ENCODE measurements at places on chromosomes 12 and 14. TPM values are rescaled to one million over a fixed set of nuclear protein-coding genes. Genes with fewer than 3 reads are reported as not detected.

DNA sequence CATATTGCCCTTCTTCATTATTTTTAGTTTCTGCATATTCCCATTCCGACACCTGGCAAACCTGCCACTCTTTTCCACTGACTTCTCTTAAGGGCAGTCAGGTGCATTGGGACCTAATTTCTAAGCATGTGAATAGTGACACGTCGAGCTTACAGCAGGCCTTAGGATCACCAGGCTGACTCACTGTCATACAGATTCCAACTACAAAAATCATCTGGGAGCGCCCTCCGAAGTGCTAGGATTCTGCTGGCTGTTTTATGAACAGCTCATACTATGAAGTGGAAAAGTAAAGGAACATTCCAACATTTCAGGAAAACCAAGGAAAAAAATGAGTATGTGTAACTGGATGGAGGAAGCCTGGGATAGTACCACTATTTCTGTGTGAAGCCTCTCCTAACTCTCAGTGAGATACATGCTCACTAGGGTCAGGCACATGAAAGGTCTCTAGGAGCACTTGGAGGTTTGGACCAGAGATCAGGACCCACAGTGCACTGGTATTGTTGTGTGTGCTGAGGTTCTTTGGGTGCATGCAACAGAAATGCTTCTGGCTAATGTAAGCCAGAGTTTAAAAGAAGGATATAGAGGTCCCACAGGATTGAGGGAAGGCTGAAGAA lies 257.4 kb downstream of the ZFP36L1 start:
- no peak for DNase-seq

DNA sequence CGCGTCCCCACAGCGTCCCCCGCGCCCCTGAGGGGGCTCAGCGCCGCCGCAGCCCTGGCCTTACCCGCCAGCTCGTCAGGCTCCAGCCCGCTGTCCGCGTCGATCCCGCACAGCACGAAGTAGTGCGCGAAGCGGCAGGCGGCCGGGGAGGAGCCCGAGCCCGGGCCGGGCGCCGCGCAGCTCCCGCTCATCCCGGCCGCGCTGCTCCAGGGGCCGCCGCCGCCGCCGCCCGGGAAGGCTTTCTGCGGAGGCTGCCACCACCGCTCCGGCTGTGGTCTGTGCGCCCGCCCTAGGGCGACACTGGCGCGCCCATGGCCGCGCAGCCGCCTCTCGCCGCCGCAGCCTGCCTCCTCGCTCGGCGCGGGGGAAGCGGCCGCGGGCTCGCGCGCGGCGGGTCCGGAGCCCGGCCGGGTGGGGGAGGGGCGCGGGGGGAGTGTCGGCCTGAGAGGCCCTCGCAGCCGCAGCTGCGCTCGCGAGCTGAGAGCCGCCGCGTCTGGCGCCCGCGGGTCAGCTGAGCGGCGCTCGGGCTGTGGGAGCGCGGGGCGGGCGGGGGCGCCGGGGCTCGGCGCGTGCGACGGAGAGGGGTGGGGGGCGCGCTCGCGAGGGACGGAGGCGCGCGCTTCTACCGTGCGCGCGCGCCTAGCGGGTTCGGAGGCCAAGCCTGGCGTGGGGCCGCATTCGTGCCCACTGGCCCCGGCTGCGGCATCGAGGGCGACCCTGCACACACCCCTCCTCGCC lies at the start of gene DENND5B:
DENND5B (minus strand) TSS at position 495 of the 738 bp plus-strand sequence; CDS start at position 191, 304 bp downstream.
- peak; percentile 71 for DNase-seq

- no peak for DNase-seq
Observed at GRCh38 chr12:71799106-71799505, 40.5 kb upstream of the TBC1D15 start.

- DNase-seq = peak; percentile 91
Observed at GRCh38 chr12:109775172-109775881, 57.9 kb downstream of the TRPV4 start.

- no peak for DNase-seq
Observed at GRCh38 chr12:124326871-124327270, 32.0 kb downstream of the RFLNA start.

- DNase-seq = no peak
Observed at GRCh38 chr12:50016501-50017475, 8.5 kb downstream of the RACGAP1 start.

GRCh38 chr14:83863042-83863774 lies 1666.7 kb upstream of the FLRT2 start:
- DNase-seq = no peak

ART4 gene
- total RNA-seq = not detected

MEG3 gene
- not detected for total RNA-seq

RNASE4 gene
- total RNA-seq = 0.26 TPM

RILPL1 gene
- 4.6 TPM for total RNA-seq

- no peak for DNase-seq
Observed at GRCh38 chr12:110721570-110721969, 21.1 kb downstream of the PPP1CC start.

DNA sequence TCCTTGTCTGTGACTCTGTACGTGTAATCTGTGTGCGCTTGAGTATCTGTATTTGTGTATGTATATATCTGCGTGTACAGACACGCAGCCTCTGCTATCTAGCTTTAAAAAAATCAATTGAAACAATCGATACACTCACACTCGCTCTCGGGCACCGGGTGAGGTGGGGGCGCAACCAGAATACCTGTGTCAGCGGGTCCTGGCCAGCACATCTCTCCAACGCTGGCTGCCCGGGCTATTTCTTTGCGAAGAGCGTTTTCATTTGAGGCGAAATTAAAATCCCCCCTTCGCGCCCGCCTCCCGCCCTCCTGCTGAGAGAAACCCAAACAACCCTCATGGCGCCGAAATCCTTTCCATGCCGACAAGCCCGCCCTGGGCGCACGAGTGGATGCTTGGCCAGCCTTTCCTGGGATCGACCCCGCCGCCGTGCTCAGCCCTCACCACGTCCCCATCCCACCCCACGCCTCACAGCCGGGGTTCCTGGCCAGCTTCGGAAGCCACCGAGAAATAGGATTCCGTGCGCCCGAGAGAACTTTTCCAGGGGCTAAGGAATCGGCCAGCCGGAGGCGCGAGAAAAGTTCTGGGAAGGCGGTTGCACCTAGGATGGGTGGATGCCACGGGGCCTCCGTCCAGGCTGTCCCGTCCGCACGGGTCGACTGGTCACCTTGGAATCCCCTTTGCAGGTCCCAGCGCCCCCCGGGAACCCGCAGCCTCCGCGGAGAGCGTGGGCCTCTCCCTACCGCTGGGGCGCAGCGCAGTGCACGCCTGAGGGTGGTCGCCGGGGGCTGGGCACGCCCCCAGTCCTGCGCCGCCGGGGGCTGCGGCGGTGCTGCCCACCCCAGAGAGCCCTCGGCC lies 1.0 kb downstream of the ZDHHC22 start:
- DNase-seq = no peak

RFLNA gene
- not detected for total RNA-seq

GRCh38 chr12:98188650-98189077 lies 326.7 kb upstream of the TMPO start:
- DNase-seq = no peak

DNA sequence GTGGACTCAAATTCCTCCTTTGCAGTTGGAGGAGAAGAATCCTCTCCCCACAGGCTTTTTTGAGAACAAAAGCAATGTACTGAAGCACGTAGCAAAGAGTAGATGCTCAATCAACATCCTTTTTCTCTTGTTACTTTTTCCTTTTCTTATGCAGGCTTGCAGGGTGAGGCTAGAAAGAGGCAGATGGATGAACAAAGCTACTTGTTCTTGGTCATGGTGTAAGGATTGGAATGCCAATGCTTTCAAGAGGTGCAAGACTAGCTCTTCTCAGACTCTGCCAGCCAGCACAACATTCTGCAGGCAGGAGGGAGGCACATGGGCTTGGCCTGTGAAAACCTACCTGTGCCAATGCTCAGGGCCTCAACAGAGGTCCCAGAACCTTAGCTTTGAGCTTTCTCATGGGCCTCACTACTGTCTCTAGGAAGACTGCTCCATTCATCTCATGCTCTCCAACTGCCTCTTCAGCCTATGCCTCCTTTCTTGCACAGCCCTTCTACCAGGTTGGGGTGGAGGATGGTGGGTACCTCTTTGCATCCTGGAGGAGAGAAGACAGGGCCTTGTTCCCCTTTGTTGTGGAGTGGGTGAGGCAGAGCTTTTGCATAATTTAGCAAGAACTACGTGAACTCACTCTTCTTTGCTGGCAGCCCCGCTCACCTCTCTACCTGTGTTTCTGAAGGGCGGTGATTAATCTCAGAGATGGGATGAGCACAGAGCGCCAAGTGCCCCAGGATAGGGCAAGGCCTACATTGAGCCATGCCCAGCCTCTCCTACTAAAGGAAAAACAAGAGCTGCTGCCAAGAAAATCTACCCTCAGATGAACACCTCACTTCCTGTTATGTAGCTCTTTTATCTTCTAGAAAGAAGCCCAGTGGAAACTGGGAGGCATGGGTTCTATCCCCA lies 1119.7 kb downstream of the VRK1 start:
- no peak for DNase-seq

DNA sequence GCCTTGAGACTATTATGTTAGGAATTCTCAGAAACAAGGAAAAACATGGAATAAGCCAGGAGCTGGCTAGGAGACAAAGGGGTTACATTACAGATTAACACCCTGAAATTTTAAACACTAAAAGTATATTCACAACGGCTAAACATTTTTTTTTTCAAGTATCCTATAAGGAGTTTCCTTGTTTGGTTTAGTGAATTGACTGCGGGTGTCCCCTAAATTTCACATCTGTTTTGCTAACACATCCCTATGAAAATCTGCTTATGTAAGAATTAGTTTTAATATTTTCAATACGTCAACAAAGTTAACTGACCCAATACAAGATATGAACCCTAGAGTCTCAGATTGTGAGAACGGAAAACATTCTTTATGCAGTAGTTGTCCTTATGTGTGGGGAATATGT lies 19.0 kb downstream of the TAOK3 start:
- DNase-seq = no peak

DNA sequence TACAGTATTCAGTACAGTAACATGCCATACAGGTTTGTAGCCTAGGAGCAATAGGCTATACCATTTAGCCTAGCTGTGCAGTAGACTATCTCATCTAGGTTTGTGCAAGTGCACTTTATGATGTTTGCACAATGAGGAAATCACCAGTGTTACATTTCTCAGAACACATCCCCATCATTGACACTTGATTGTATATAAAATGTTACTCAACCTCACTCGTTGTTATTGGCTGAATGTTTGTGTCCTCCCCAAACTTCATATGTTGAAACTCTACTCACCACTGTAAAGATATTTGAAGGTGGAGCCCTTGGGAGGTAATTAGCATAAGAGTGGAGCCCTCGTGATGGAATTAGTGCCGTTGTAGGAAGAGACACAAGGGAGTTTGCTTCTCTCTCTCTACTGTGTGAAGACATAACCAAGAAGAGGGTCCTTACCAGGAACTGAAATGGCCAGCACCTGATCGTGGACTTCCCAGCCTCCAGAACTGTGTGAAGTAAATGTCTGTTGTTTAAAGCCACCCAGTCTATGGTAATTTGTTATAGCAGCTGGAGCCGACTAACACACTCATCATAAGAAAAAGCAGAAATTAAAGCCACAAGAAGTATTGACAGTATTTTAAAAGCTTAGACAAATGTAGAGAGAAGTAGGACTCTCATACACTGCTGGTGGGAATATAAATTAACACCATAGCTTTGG lies 3.2 kb upstream of the MED13L start:
- peak; percentile 53 for DNase-seq

DNA sequence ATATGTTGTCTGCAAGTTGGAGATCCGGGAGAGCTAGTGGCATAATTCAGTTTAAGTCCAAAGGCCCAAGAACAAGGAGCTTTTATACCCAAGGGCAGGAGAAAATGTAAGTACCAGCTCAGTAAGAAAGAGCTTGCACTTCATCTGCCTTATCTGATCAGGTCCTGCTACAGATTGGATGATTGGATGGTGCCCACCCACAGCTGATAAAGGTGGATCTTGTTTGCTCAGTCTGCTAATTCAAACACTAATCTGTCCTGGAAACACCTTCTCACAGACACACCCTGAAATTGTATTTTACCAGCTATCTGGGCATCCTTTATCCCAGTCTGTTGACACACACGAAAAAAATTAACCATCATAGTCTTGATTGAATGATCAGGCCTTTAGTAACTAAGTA lies 230.7 kb upstream of the SLC16A7 start:
- no peak for DNase-seq

- DNase-seq = no peak
Observed at GRCh38 chr12:43937947-43938346, 102.1 kb downstream of the TMEM117 start.

ACSS3 gene
- not detected for total RNA-seq

TSPAN19 gene
- total RNA-seq = not detected

Measured in activated CD4-positive, alpha-beta T cell treated with anti-CD3 and anti-CD28 coated beads, Interleukin-2, amount 10 ng/mL, durations not matched to agents 24 days and 14 days (primary cell).